ENCODE measurements at places on chromosomes 12 and 14.

DNA sequence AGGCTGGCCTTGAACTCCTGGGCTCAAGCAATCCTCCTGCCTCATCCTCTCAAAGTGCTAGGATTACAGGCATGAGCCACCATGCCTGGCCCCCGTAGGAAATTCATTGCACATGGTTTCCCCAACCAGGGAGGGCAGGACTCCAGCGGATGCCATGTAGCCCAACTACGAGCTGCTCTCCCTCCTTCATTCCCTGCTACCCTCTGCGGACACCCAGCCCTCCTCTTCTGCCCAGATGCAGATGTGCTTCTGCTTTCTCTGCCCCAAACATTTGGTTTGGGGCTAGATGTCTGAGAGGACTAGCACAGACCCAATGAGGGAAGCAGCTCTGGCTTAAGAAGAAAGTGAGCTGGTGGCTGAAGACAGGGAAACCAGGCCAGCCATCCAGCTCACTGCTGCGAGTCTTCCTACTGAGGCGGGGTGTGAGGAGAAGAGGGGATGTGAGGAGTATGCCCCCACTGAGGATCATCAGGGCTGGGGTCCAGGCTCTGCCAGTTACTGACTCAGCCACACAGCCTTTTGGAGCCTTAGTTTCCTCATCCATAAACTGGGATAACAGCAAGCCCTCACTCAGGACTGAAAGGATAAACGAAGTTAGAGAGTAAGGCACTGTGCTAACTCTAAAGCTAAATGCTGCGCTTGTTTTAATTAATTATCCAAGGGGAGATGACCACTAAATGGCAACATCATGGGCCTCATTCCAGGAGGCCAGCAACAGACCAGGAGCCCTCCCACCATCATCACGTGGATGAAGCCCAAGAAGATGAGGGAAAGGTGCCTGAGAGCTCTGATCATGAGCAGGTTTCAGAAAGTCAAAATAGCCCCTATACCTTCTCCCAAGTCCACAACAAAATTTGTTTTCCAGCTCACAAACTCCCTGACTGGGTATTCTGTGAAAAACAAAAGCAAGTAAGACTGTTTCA, 10.9 kb downstream of the CTDSP2 start:
- DNase-seq = no peak

DNA sequence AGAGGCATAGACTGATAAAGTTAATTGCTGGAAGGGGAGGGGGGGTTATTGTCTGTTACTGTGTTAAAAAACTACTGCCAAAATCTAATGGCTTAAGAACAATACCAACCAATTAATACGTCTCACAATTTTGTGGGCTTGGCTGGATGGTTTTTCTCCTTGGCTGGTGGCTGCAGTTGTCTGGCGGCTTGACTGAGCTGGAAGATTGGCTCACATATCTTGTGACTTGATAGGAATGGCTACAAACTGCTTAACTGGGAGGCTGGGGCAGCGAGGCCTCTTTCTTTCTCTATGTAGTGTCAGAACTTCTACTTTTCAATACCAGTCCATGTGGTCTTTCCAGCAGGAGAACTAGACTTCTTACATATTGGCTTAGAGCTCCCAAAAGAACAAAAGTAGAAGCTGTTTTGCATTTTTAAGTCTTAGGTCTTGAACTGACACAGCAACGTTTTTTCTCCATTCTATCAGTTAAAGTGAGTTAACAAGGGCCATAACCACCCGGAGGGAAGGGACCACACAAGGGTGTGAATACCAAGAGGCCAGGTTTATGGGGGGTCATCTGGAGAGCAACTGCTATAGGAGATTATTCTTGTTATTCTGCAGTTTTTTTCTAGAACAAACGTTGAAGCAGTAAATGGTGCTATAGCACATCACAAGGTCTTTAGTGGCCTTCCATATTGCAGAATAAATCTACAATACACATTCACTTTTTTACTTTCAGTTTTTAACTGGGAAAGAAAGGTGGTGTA, 46.9 kb downstream of the ZDHHC17 start:
- DNase-seq = no peak

DNA sequence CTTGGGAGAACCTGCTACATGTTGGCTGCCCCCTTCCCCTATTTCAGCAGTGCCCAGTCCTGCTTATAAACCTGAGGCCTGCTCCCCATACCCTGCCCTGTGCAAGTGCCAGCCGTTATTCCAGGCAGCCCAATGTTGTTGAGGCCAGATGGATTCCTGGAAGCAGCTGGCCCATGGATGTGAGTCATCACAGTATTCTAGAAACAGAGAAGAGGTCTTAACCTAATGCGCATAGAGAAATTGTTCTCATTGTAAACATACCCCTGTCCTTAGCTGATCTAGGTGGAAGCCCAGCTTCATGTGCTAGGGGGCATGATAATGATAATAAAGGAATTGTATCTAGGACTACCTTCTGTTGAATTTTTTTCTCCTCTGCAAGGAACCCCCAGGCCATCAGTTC, 69.7 kb downstream of the TSPAN11 start:
- no peak for DNase-seq

DNA sequence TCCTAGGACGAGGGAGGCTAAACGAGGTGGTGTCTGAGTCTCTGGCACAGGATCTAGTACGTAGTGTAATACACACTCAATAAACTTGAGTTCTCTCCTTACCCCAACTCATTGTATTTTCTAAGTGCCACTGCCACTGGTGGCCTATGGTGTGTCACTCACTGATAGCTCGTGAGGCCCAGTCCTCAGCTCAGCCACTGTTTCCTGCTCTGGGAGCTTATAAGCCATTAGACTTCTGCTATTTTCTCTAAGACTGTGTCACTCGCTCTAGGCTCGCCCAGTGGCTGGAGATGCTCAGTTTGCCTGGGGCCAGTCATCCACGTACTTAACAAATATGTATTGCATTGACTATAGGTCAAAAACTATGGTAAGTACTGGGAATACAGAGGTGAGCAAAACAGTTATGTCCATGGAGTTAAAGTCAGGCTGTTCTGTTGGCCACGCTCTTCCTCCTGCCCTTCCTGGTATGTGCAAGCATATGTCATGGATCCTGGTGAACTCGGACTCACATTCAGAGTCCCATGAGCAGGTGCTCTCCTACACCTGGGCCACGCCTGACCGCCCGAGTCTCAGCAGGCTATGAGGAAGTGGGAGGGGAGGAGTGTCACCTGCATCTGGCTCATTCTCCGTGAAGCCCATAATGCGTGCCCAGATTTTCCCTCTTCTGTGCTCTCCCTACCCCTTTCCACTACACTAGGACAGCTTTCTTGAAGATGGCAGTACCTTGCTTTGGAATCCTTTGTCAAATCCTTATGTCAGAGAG, 41.6 kb downstream of the DEGS2 start:
- DNase-seq = no peak

DNA sequence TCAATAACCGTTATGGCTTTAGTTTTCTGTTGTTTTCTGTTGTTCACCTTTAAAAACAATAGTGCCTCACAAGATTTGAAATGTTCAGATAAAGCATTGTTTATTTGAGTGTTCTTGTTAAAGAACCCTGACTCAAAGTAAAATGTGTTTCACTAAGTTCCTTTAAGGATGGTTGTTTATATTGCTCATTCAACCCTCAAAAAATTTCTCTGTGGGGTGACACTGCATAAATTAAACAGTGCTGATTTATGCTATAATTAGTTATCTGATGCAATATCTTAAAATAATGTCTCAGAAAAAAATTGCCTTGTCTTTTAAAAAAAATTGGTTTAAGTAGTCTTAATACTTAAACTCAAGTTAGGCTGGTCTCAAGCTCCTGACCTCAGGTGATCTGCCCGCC, 775.1 kb downstream of the FLRT2 start:
- no peak for DNase-seq

DNA sequence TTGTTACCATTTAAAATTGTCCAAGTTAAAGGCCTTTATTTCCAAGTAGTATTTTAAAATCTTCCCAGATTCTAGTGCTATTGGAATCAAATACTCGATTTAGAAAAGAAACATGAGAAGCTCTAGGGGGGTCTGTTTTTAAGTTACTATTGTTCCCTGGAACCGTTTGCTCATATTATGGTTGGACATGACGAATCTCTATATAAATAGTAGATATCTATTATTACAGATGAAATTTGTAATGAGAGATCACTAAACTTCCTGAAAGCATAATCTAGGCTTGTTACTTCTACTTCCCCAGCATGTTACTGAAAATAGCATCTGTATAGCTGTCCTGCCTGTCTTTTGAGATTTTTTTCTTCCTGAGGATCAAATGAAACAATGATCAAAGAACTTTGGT, 70.1 kb downstream of the LGR5 start:
- no peak for DNase-seq

GRCh38 chr12:113424915-113425823, 3.0 kb downstream of the SDSL start:
- peak; percentile 32 for DNase-seq

GRCh38 chr12:46133751-46134150, 135.1 kb downstream of the SLC38A1 start:
- no peak for DNase-seq

DNA sequence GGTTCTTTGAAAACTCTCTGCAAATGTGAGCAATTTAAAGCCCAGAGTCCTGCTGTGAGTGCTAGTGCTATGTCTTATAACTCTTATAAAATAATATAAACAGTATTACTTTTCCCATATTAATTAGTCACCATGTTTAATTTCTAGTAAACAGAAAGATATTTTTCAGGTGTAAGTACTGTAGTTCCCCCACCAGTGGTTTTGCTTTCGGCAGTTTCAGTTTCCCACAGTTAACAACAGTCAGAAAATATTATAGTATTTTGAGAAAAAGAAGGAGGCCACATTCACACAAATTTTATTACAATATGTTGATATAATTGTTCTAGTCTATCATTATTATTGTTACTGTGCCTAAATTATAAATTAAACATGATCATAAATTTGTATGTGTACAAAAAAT, 800.5 kb downstream of the LRFN5 start:
- DNase-seq = no peak

- DNase-seq = no peak
Measured at GRCh38 chr14:67453575-67454300, 34.8 kb downstream of the TMEM229B start.

GRCh38 chr12:45745861-45746277, 16.4 kb downstream of the ARID2 start:
- DNase-seq = no peak

DNA sequence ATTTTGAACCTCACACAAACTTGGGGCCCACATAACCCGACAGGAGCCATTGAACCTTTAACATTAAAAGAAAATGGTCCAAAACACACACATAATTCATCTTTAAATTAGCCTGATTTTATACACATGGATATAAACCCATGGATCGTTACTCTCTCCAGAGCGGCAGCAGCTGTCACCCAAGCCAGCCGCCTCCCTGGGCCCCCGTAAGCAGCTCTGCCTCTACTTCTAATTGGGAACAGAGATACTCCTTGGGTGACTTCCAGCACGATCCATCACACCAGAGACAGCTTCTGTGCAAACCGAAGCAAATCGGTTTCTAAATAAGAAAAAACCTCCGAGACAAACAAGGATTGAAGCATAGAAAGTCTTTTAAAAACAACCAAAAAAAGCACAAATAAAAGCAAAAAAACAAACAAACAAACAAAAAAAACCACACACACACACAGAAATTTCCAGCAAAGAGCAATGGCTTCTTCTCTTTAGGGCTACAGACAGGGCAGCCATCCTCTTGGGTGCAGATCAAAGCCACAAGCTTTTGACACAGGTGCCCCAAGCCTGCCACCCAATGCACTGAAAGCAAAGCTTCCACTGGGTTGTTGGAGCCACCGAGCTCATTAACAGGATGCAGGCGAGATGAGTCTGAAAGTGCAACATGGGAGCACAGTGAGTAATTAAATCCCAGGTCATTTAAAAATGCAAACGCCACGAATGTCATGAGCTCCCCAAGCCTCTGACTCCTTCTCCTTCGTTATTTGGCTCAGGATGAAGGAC, 156.9 kb downstream of the DPF3 start:
- no peak for DNase-seq

DNA sequence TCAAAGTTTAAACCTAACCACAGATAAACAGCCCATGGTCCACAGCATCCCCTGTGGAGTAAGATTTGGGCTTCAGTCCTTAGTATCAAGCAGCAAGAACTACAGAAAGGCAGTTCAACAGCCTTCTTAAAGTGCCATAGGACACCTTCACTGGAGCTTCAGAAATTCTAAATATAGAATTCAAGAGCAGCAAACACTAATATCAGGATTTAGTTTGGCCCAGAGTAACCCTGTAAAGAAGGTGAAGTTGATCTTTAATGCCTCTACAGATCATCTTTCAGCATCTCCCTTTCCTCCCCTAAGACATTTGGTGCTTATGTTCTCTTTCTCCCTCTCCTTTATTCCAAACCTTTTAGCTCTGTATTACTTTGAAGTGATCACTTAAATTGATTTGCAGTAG, 59.5 kb upstream of the ARHGAP5 start:
- no peak for DNase-seq

GRCh38 chr14:63991833-63992232, 139.0 kb downstream of the SYNE2 start:
- DNase-seq = no peak

DNA sequence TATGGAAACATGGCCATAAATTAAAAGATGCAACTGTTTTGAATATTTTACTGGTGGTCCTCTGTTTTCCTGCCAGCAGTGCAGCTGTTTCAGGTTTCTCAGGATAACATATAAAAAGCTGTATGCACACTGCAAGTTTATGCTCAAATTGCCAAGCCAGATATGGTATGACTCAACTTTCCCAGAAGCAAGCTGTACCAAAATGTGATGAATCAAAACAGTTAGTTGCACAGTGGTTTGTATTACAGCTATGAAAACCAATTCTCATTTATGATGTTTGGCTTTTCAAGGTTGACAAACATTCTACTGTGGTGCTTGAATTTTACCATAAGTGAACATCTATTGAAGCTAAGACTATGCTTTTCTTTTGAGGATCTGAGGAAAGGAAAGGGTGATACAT, 15.5 kb downstream of the TRMT5 start:
- DNase-seq = no peak

DNA sequence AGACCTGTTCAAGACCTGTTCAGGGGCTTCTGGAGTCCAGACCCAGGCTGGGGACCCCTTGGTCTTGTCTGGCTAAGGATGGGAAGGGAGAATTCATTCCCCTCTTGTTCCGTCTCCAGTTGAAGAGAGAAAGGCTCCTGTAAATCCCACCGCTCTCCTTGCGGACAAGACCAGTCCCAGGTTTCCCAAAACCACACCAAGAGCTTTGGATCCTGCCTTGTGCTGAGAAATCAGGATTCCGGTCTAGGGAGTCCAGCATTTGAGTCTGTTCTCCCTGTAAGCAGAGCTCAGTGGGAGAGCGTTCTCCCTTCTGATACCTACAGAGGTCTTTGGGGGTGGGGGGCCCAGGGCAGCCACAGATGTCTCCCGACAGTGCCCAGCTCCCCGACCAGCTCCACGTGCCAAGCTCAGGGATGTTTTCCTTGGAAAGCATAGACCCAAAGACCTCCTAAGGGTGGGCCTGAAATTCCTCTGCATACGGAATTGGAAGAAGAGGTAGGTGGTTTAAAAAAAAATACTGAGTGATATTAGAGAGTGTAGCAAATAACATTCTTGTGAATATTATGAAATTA, 1.9 kb downstream of the HOXC13 start:
- DNase-seq = no peak

All from stimulated activated CD8-positive, alpha-beta memory T cell treated with anti-CD3 and anti-CD28 coated beads, Interleukin-15, amount 100 ng/mL, for 24 hours (primary cell).